ENCODE measurements at places on chromosomes 6 and 20.

DNA sequence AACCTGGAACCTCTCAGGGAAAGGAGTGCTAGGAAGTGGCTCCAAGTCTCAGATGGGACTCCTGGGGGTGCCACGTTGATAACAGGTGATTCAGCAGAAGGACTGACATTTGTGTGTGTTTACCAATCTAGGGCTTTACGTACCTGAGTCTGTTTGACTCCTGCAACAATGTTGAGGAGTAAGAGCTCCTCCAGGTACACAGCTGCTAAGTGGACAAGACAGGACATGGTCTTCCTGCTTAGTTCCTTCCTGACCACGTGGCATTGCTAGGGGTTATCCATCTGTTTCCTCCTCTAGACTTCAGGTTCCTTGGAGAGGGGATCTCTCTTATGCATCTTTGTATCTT, 164.5 kb upstream of the SLC24A3 start:
- no peak for DNase-seq

DNA sequence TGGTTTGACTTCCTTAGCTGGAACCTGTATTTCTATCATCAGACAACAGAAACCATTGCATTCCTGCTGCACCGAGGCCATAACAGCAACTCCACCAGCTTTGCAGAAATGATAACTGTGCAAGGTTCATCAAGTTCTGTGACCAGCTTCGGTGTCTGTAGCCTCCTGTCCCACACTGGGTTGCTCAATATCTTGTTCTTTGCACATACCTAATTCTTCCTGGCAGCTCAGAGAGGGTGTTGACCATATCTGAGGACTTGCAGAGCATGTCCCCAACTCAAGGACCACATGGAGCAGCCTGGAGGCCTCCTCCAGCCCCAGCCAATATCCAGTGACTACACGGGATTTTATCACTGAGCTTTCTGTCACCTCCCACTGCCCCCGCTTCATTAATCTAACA, 59.3 kb upstream of the SCAF8 start:
- DNase-seq = no peak

- no peak for DNase-seq
Observed at GRCh38 chr20:14885661-14886060, 548.2 kb upstream of the FLRT3 start.

GRCh38 chr6:41181566-41181965, 18.6 kb upstream of the TREM2 start:
- no peak for DNase-seq

GRCh38 chr20:17854307-17854903, 114.2 kb downstream of the SNX5 start:
- DNase-seq = no peak

DNA sequence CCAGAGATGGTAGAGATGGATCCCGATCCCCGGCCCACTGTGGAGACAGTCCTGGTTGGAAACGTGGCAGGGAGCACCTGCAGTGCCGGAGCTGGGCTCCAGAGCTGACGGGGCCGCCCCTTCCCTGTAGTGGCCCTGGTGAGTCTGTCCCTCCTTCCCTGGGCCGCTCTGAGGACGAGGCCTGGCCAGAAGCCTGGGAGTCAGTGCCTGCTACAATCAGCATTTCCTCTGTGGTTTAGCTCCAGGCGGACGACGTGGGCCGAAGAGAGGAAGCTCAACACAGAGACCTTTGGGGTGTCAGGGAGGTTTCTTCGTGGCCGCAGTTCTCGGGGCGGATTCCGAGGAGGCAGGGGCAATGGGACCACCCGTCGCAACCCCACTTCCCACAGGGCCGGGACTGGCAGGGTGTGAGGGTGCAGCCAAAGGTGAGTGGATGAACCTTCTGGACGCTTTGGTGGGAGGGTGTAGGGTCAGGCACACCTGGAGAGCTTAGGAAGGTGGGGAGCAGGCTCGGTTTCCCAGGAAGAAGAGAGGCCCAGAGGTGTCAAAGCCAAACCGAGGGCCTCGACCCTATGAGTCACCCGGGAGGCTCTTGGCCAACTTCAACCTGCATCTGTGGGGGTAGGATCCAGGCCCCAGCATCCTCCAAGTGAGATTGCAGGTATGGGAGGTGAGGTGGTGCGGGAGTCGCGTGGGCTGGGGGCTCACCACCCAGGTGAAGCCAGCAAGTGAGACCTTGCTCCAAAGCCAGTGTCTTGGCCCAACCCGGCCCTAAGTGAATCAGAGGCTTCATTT, 9.9 kb downstream of the PSMA7 start:
- no peak for DNase-seq

DNA sequence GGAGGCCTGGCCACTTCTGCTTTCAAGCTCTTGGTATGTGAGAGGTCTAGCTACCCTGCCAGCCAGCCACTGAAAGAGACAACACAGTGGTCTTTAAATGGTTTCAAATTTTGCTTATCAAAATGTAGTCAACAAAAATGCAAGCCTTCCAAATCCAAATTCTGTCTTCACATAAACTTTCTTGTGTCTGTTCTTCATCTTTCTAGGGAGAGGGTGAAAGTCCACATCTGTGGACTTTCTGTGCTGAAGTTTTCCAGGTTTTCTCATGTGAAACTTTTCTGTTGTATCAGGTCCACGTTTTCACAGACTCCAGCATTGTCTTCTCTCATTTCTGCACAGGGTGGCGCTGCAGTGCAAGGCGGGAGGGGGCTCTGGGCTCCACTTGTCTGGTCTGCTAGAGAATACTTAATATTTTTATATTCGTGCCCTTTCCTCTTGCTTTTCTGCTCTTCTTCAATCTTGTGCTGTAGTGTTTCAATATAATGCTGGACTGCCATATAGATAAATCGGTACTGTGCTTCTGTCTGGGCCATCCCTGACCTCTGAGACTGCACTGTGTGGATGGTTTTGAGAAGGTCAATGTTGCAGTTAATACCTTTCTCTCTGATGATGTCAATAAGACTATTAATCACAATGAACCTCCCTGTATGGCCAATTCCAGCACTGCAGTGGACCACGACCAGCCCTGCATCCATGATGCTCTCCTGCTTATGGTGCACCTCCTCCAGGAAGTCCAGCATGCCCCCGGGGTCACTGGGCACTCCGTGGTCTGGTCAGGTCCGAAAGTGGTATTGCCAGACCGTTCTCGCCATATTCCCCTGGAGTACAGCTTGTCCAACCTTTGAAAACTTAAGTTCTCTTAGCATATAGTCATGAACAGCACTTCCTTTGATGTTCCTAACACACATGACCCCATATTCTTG, 161.6 kb upstream of the TNFAIP3 start:
- peak; percentile 76 for DNase-seq

GRCh38 chr20:40339661-40340449, 349.2 kb downstream of the MAFB start:
- no peak for DNase-seq

GRCh38 chr20:12156252-12156651, 238.6 kb downstream of the BTBD3 start:
- no peak for DNase-seq

DNA sequence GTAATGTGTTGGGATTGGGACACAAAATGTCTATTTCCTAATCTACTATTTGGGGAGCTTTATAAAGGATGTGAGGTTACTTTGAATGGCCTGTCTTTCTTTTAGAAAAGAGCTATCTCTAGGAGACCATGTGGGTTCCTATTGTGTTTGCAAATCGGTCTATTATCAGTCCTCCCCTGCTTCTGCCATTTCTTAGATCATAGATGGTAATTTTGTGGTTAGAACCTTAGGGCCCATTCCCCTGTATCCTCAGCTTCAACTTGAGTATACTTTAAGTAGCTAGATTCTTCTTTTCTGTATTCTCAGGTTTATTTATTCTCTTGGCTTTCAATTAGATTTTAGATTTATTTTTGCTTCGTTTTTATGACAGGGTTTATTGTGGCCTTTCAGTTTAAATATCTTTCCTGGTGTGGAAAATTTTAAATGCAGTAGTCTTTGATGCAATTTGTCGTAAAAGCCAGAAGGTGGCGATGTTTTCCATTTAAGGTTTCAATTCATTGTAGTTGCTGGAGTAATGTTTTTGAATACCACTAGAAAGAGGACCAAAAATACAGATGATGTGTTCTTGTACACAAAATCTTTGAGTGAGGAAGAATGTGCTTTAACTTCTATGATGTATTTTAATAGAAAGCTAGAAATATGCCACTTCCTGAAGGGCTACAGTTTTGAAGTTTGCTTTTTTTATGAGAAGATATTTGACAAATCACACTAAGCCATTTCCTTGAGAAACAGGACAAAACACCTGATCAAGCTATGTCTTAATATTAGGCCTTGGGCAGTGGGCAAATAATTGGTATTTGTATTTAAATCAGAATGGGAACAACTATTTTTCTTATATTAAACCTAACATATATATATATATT, 20.3 kb downstream of the TBPL1 start:
- DNase-seq = no peak

GRCh38 chr6:142935553-142936517, 9.1 kb downstream of the HIVEP2 start:
- DNase-seq = no peak

- no peak for DNase-seq
Observed at GRCh38 chr6:155265843-155266535, 2.2 kb downstream of the CLDN20 start.

GRCh38 chr6:36245572-36246061, 24.2 kb upstream of the PNPLA1 start:
- no peak for DNase-seq

DNA sequence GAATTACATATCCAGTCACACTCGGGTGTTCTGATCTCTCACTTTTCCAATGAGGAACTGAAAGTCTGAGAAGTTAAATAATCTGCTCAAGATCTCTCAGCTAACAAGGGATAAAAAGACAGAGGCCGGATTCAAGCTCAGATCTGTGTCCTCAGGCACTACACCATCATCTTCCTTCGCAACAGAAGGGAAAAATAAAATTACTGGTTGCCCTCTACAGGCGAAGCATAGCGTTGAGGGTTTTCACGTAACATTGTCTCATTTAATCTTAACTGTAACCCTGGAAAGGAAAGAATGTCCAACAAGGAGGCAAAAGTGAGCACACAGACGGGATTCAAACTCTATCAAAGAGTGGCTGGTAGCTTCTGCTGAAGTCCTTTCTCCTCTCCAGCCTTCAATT, 67.8 kb upstream of the ANKEF1 start:
- DNase-seq = no peak

DNA sequence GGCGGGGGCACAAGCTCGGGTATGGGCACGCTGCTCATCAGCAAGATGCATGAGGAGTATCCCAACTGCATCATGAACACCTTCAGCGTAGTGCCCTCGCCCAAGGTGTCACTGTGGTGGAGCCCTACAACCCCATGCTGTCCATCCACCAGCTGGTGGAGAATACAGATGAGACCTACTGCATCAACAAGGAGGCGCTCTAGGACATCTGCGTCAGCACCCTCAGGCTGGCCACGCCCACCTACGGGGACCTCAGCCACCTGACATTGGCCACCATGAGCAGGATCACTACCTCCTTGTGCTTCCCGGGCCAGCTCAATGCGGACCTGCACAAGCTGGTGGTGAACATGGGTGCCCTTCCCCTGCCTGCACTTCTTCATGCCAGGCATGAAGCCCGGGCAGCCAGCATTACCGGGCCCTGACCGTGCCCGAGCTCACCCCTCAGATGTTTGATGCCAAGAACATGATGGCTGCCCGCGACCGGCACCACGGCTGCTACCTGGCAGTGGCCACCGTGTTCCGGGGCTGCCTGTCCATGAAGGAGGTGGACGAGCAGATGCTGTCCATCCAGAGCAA, 12.8 kb downstream of the GABRR2 start:
- no peak for DNase-seq

DNA sequence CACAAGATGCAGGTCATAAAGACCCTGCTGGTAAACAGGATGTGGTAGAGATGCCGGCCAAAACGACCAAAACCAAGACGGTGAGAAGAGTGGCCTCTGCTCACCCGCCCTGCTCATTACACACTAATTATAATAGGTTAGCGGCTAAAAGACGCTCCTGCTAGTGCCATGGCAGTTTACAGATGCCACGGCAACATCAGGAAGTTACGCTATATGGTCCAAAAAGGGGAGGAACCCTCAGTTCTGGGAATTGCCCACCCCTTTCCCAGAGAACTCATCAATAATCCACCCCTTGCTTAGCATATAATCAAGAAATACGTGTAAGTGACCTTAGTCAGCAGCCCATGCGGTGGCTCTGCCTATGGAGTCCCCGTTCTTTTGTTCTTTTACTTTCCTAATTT, 17.6 kb downstream of the BHLHE23 start:
- DNase-seq = no peak

DNA sequence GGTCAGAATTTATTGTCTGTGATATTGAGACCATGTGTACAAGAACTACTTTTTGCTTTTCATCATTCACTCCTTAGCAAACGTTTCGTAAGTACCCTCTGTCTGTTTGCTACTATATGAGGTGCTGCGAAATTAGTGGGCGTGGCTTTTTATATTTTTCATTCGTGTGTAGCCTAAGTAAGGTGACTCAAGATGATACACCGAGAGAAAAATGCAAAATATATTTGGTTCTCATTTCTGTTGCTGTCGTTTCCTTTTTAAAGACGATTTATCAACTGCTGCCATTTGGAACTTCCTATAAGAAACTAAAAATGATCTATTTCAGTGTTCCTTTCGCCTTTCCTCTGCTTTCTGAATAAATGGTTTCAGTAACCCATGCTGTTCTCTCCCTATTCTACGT, 61.2 kb downstream of the VAPB start:
- no peak for DNase-seq

- DNase-seq = no peak
Observed at GRCh38 chr20:6711951-6712649, 55.4 kb upstream of the BMP2 start.

GRCh38 chr20:51220293-51220706, 197.4 kb upstream of the KCNG1 start:
- peak; percentile 77 for DNase-seq

DNA sequence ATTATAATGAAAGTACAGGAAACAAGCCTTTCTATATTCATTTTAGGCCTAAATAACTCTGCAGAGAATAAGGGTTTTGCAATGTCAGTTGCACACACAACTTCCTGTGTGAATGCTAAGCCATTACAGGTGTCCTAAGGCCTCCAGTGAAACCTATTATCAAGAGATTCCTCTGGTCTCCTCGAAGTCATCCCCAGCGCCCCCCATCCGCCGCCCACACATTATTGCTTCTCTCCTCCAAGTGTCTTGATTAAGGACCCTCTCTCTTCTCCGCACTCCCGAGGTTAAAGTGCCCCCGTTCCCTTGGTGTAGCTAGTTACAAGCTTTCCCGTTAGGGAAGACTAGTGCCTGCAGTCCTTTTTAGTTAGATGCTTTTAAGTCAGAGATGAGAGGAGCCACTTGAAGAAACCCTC, 1.3 kb downstream of the HIVEP2 start:
- DNase-seq = peak; percentile 44

DNA sequence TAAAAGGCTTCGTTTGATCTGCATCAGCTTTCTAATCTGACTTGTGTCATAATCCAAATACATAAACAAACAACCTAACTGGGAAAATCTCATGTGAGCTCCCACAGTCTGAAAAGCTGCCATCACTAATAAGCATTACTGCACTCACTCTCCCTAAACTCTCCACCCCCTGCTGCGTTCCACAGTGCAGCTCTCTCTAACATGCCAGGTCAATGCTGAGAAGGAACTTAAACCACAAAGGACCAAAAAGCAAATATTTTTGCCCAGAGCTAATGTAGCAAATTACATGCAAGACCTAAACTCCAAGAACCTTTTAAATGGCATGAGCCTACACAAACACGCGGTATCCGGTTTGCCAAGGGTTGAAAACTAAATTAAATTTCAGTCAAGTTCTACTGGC, 542.3 kb upstream of the JARID2 start:
- no peak for DNase-seq
